Occipital lobe (tissue), 3 donors: ENCODE measurements at places on chromosomes 7 and 10. TPM values are rescaled to one million over a fixed set of nuclear protein-coding genes. Genes with fewer than 3 reads are reported as not detected.

Gene HMX3
- total RNA-seq, result not detected

Gene ZNF727
- 0.47 TPM for total RNA-seq

Gene CFAP69
- 6.2 TPM for total RNA-seq

Gene NPC1L1
- 0.16 TPM for total RNA-seq

Gene MKRN1
- 89.2 TPM for total RNA-seq

Gene GALNT17
- 13.3 TPM for total RNA-seq

Gene WDR86
- total RNA-seq, result 50.2 TPM

Gene PITRM1
- total RNA-seq, result 38.8 TPM

Gene IMPDH1
- 27.0 TPM for total RNA-seq

Gene AMPH
- 17.0 TPM for total RNA-seq

Gene AQP1
- total RNA-seq, result 0.31 TPM

Gene OR2A5
- total RNA-seq, result not detected

Gene STEAP1B
- 1.1 TPM for total RNA-seq

Gene NXPH1
- total RNA-seq, result 47.4 TPM

Gene GPNMB
- 5.3 TPM for total RNA-seq

Gene DDC
- total RNA-seq, result not detected

Gene ZNF853
- 23.6 TPM for total RNA-seq

Gene MYPN
- total RNA-seq, result not detected

Gene GPR22
- 226 TPM for total RNA-seq

Gene PNLIP
- total RNA-seq, result not detected

Gene CYP26C1
- 0.16 TPM for total RNA-seq

Gene PTPRZ1
- total RNA-seq, result 250 TPM

Gene MSMB
- total RNA-seq, result not detected

Gene CACNB2
- total RNA-seq, result 25.7 TPM

Gene UCN3
- not detected for total RNA-seq

Gene LIPM
- total RNA-seq, result not detected

Gene ARL4A
- 82.2 TPM for total RNA-seq

Gene ELFN1
- total RNA-seq, result 9.5 TPM

Gene AMZ1
- 2.2 TPM for total RNA-seq

Gene WNT16
- total RNA-seq, result 1.2 TPM

Gene DENND11
- total RNA-seq, result 47.7 TPM

Gene ELOVL3
- 0.16 TPM for total RNA-seq

Gene RHOBTB1
- total RNA-seq, result 40.6 TPM

Gene DLX5
- 3.4 TPM for total RNA-seq

Gene ANTXRL
- not detected for total RNA-seq

Gene ANKRD2
- total RNA-seq, result not detected

Gene AS3MT
- total RNA-seq, result 10.8 TPM

Gene GRID2IP
- total RNA-seq, result 1.2 TPM
